ENCODE measurements at places on chromosomes 13 and 19.
A peak's percentile ranks its signal among the peaks of the same experiment; 100 is the strongest.

DNA sequence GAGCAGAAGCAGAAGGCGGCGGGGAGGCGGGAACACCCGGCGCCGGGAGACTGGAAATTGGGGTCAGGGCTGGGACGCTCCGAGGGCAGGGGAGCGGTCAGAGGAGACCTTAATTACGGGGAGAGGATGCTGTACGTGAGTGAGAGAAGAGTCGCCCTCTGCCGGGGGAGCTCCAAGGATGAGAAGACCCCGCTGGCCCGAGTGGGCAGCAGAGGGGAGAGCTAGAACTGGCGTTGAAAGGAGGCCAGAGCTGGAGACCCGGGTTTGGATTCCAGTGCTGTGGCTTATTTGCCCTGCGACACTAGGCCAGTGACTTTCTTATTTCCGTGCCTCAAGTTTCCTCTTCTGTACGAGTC is 536 bp downstream of the FAM32A start:
- peak; percentile 33 for DNase-seq

- no peak for DNase-seq
These were observed 360.5 kb downstream of the LIG4 start for GRCh38 chr13:107854880-107855279.

- DNase-seq, result no peak
These were observed 5.0 kb downstream of the PAK4 start for GRCh38 chr19:39130337-39131254.

DNA sequence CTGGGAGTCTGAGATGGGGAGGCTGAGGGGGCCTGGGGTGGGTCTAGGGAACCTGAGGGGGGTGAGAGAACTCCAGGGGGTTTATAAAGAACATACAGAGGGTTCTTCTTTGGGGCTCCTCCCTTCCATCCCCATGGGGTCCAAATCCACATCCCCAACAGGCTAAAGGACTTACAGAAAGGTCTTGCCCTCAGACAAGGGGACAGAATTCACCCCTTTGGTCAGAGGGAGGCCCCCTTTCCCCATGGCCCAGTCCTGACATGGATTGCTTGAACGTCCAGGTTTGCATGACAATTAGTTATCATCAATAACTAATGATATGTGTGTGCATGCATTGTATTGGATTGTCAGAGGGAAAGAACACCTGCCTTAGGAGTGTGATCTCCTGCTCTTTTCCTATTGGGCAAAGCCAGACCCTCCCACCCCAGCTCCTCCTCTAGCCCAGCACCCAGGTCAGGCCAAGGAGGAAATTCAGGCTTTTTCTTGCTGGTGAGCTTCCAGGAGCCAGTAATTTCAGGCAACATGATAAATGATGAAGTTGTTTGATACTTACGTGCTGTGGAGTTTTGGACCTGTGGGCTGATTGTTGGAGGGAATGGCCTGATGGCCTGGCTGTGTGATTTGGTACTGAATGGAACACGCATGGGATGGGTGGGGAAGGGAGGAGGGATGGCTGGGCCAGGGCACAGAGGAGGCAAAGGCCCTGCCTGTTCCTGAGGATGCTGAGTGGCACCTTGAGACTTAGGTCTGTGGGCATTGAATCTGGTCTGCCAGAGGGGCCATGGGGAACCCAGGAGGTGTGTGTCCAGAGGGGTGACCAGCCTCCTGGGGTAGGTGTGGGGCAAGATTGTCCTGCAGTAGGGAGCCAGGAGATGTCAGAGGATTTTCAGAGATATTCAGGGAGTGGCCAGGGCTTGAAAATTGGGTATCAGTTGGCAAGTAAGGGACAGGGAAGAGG is 1.1 kb downstream of the KLHL26 start:
- DNase-seq, result no peak

GRCh38 chr19:39502640-39503417 is 4.1 kb downstream of the DLL3 start:
- peak; percentile 14 for DNase-seq

DNA sequence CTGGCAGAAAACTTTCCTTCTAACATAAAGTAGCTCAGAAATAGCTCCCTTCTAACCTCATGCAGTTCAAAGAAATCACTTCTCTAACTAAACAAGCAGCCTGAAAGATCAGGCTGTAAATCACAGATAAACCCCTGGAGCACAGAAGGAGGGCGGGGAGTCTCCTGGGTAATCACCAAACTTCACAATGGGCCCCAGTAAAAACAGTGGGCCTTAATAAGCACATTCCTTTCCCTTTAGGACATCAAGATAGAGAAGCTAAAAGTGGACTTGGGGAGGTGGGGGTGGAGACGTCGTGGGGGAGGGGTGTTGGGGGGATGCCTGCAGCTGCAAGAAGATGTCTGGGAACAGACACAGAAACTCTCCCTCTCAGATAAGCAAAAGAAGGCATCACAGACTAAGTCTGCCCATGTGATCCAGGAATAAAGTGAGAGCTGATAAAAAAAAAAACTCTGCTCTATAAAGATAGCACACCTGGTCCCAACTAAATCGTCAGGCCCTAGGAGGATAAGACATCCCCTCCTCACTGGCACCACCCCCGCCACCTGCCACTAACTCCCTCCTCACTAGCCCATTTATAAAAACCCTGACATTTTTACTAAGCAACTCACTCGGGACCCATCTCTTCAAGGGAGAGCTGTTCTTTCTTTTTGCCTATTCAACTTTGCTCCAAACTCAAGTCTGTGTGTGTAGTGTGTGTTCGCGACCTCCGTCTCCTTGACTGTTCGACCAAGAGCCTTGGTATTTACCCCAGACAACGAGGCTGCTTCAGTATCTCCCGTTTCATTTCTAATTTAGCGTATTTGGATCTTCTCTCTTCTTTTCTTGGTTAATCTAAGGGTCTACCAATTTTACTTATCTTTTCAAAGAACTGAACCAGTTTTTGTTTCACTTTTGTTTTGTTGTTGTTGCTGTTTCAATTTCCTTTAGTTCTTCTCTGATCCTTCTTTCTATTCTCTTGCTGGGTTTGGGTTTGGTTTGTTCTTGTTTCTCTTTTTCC is 31.7 kb downstream of the DNAJC15 start:
- no peak for DNase-seq

- no peak for DNase-seq
These were observed 893 bp upstream of the PLIN3 start for GRCh38 chr19:4868286-4868834.

- DNase-seq, result no peak
These were observed 134.3 kb downstream of the UGGT2 start for GRCh38 chr13:95918860-95919259.

DNA sequence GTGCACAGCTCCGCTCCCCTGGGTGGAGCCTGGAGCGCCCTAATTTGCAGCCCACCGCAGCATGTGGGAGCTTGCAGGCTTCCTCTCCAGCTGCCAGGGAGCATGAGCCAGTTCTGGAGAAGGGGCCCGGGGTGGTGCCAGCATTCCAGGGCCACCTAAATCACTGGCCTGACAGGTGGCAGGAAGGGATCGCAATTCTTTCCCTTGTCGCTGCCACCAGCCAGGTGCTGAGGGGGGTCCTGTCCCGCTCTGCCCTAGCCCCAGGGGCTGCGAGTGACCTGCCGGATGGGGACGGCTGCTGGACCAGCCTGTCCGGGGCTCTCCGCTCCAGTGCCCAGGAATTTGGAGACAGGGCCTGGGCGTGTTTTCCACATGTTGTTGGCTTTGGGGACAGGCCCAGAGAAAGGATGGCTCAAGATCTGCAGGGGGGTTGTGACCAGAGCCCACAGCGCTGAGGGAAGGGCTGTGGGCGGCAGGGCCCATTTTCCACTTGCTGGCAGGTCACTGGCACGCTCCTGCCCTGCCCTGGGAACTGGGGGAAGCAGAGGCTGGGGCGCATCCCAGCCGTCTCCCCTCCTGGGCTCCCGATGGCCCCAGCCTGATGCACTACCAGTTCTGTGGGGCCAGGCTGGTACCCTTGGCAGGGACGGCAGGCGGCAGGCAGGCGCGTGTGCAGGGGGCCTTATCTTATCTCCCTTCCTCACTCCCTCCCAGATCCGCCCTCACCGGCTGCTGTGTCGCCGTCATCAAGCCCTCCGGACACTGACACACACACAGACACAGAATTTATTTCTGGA is 9.5 kb downstream of the NDUFA11 start:
- no peak for DNase-seq

- DNase-seq, result no peak
These were observed 727 bp downstream of the CD37 start for GRCh38 chr19:49335784-49336481.

GRCh38 chr19:47704656-47705055 is 8.6 kb upstream of the EHD2 start:
- DNase-seq, result no peak

- DNase-seq, result no peak
These were observed 4.6 kb downstream of the NFIC start for GRCh38 chr19:3370728-3371591.

DNA sequence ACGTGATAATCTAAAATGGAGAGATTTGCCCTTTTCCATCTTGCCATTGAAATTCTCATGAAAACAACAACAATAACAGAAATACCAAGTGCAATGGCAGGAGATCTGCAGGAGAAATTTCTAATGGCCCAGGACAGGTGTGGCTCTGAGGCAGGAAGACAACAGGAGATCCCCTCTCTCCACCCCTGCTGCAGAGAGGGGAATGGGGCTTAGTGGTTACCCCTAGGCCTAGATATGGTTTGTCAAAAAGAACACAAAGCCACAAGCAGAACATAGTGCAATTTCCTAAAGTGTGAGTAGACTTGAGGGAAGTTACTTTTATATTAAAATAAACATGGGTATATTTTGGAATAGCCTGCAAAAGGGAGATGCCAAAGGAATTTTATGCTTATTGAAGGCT is 369.5 kb downstream of the KCNRG start:
- DNase-seq, result no peak

DNA sequence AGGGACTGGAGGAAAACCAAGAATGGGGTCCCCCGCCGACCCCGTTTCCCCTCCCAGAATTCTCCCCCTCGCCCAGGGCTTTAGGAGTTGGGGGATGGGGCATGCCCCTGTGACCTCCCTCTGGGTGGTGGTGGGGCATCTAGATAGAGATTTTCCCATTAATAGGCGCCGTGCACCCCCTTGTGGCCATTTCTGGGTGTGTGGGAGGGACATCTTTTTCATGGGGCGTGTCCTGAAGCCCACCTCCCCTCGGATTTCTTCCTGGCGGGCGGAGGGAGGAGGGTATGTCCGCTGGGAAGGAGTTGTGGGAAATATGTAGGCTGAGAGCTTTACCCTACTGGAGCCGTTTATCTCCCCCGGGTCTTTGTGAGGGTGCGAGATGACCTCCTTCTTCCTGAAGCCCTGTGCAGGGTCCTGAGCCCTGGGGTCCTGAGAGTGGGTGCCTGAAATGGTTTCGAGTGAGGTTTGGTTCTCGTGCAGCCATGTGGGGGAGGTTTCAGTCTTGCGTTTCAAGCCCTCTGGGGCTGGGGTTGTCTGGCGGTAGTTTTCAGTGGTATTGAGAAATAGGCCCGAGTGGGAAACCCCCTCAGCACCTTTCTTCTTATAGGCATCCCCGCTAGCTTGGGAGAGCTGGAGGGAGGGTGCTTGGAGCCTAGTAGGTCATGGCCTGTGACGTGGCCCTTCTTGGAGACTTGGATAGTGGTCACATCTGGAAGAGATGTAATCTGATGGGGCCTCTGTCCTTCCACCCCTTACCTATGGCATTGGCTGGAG is 1.0 kb downstream of the PRMT1 start:
- peak; percentile 41 for DNase-seq

DNA sequence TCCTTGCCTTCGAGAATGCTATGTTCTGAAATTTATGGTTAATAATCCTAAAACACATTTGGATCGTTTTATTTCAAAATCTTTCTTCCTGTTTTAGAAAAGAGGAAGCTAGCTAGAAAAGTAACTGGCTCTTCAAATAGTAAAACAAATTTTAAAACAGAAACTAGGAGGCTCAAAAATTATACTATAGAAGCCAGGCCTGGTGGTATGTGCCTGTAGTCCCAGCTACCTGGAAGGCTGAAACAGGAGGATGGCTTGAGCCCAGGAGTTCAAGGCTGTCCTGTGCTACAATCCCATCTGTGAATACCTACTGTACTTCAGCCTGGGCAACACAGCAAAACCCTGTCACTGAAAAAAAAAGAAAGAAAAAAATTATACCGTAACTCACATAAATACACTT is 57.9 kb downstream of the ELF1 start:
- DNase-seq, result no peak

DNA sequence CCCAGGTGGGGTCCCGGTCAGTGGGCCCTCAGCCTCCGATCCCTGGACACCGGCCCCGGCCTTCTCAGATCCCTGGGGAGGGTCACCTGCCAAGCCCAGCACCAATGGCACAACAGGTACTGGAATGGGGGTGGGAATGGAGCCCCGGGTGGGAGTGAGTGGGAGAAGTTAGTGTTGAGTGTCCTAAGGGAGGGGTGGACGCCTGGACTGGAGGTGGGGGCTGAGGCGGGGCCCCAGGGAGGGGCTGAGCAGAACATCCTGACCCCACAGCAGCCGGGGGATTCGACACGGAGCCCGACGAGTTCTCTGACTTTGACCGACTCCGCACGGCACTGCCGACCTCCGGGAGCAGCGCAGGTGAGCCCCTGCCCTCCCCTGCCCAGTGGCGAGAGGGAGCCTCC is 17.7 kb downstream of the EPN1 start:
- no peak for DNase-seq

- DNase-seq, result no peak
These were observed 1.9 kb upstream of the NKPD1 start for GRCh38 chr19:45162608-45163143.

DNA sequence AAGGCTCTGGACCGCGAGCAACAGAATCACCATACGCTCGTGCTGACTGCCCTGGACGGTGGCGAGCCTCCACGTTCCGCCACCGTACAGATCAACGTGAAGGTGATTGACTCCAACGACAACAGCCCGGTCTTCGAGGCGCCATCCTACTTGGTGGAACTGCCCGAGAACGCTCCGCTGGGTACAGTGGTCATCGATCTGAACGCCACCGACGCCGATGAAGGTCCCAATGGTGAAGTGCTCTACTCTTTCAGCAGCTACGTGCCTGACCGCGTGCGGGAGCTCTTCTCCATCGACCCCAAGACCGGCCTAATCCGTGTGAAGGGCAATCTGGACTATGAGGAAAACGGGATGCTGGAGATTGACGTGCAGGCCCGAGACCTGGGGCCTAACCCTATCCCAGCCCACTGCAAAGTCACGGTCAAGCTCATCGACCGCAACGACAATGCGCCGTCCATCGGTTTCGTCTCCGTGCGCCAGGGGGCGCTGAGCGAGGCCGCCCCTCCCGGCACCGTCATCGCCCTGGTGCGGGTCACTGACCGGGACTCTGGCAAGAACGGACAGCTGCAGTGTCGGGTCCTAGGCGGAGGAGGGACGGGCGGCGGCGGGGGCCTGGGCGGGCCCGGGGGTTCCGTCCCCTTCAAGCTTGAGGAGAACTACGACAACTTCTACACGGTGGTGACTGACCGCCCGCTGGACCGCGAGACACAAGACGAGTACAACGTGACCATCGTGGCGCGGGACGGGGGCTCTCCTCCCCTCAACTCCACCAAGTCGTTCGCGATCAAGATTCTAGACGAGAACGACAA is 1.8 kb downstream of the PCDH17 start:
- DNase-seq, result no peak

GRCh38 chr19:33557196-33557595 is 35.6 kb upstream of the PEPD start:
- no peak for DNase-seq
